ELF-1 (cell line): ENCODE measurements at places on chromosomes 3 and 15.
A peak's percentile ranks its signal among the peaks of the same experiment; 100 is the strongest.

- DNase-seq = peak; percentile 65
Observed at GRCh38 chr3:72446218-72447058, 401.8 kb downstream of the SHQ1 start.

GRCh38 chr15:64343222-64343621, 12.8 kb downstream of the CSNK1G1 start:
- no peak for DNase-seq

- no peak for DNase-seq
Observed at GRCh38 chr15:100711516-100712021, 109.2 kb downstream of the ASB7 start.

- DNase-seq = peak; percentile 75
Observed at GRCh38 chr15:74768771-74769342, 13.0 kb upstream of the CSK start.

DNA sequence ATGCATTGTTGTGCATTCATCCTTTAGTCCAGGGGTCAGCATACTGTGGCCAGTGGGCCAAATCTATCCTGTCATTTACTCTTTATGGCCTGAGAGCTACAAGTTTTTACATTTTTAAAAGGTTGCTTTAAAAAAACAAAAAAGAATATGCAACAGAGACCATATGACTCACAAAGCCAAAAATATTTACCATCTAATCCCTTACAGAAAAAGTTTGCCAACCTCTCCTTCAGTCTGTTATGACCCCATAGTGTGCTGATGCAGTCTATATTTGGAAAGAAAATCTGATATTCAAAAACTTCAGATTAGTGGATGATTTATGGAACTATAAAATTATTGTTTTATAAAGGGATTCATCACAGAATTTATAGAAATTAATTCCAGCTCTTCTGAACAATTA, 237.5 kb upstream of the IL12A start:
- DNase-seq = no peak

DNA sequence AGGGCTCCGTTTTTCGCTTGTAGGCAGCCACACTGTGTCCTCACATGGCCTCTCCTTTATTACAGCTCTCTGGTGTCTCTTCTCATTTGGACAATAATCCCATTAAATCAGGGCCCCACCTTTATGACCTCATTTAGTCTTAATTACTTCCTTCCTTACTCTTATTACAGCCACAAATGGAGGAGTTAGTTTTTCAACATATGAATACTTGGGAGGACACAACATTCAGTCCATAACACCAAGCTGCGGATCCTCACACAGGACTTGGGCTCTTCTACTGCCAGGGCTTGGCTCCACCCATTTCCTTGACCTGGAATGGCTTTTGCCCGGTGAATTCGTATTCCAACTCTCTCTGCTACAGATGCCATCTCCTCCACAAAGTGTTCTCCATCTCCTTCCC, 74.3 kb upstream of the SLC7A14 start:
- no peak for DNase-seq

- DNase-seq = no peak
Observed at GRCh38 chr3:39752019-39752637, 57.3 kb upstream of the MYRIP start.

DNA sequence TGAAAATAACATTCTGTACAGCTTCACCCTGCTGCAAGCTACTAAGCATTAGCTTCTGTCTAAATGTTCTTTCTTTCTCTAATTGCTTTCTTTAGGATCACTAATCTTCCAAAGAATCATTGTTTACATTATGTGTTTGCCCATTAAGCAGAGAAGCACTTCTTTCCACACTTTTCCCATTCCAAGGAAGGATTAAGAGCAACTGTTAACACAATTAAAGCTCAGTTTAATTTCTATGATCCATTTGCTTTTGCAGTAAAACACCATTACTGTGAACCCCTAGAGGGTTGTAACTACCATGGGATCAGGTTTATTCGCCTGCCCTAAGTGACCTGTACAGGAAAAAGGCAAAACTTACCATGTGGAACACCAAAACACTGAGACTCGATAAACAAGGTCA, 125.8 kb upstream of the ZNF385D start:
- DNase-seq = no peak

GRCh38 chr3:159923956-159924355, 64.7 kb upstream of the IL12A start:
- DNase-seq = no peak

GRCh38 chr3:57659004-57659673, 33.7 kb downstream of the DENND6A start:
- DNase-seq = no peak

DNA sequence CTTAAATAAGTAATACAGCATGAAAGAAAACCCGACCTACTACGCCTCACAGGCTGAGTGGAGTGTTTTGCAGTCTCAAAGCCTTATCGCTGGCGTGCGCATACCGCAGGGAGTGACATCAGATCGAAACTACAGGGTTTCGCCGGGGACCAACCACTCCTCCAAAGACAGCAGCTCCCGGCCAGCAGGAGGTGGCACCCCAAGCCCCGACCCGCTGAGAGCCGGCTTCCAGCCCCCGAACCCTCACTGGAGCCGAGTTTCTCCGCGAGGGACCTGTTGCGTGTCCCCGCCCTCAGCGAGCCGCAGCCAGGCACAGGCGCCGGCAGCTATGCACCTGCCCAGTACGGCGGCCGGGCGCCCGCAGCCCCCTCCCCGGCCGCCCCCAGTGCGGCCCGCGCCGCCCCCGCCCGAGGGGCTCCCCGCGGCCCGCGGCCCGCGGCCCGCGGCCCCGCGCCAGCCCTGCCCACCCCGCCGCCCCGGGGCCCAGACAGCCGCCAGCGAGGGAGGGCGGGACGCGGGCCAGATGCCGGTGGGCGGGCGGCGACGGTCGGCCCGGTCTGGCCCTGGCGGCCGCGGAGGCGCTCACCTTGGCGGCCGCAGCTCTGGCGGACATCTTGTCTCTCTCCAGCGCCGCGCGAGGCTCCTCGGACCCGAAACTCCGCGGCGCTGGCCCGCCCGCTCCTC, 710 bp downstream of the TJP1 start:
- DNase-seq = peak; percentile 91

DNA sequence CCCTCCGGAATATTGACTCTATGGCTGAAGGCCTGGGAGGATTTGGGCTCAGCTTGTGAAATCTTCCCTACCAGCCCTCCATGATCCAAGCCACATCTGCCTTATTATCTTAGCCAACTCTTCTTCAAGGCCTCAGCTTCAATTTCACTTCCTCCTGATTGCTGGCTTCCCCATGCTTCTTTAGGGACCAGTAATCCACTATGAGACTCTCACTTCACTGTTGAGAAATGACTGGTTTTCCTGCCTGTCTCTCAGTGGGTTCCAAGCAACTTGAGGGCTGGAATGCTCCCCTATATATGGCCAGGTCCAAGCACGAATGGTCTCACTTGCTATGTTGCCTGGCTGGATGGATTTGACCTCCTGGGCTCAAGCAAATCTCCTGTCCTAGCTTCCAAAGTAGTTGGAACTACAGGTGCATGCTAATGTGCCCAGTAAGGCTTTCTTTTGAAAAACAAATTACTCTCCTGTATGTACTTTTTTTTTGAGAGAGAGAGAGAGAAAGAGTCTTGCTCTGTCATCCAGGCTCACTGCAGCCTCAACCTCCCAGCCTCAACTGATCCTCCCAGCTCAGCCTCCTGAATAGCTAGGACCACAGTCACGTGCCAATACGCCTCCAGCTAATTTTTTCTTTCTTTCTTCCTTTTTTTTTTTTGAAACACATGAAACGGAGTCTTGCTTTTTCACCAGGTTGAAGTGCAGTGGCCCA, 7.9 kb upstream of the PIK3CB start:
- no peak for DNase-seq

DNA sequence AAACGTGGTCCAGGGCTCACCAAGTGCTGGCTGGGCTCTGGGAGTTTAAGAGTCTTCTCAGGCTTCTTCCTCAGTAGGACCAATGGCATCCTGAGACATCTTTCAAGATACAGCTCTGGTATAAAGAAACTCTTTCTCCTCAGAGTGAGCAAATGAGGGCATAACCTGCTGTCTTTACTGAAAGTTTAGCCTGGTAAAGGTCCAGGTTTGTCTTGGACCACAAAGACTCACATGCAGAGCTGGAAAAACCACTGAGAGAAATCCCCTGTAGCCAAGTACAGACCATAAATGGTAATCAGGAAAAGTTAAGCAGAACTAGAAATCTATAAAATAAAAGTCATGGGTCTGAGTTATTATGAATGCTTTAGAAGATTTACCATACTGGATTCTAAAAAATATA, 23.1 kb downstream of the CD47 start:
- DNase-seq = no peak

- no peak for DNase-seq
Observed at GRCh38 chr15:79987569-79987955, 16.6 kb upstream of the BCL2A1 start.

DNA sequence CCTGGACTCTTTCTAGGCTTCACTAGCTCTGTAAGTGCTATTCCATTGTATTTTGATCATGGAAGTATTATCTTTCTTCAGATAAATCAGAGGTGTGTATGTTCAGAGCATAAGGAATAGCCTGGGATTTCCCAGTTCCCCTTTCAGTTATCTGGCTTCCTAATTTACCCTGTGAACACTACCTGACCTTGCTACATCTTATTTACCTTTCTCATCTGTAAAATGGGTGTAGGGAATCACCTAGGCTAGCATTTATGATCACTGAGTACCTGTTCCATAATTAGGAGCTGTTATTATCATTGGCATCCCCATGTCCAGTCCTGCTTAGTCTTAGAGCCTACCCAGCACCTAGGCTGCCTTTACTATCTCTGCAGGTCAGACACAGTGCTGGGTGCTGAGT, 149.3 kb upstream of the NR2F2 start:
- no peak for DNase-seq

GRCh38 chr3:113629584-113630421, 66.6 kb downstream of the USF3 start:
- DNase-seq = peak; percentile 9

DNA sequence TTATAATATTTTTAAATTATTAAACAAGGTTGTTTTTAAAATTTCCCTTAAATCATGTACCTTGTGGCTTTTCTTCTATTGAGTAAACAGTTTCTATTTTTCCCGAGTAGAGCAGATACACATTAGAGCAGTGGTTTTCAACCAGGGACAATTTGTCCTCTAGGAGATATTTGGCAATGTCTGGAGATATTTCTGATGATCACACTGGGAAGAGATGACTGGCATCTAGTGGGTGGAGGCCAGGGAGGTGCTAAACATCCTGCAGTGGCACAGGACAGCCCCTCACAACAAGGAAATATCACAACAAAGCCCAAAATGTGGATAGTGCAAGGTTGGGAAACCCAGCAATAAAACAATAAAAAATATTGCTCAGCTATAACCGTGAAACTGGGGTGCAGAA, 113.0 kb upstream of the PTPRG start:
- DNase-seq = no peak

GRCh38 chr3:140378571-140379340, 299.1 kb upstream of the TRIM42 start:
- no peak for DNase-seq

DNA sequence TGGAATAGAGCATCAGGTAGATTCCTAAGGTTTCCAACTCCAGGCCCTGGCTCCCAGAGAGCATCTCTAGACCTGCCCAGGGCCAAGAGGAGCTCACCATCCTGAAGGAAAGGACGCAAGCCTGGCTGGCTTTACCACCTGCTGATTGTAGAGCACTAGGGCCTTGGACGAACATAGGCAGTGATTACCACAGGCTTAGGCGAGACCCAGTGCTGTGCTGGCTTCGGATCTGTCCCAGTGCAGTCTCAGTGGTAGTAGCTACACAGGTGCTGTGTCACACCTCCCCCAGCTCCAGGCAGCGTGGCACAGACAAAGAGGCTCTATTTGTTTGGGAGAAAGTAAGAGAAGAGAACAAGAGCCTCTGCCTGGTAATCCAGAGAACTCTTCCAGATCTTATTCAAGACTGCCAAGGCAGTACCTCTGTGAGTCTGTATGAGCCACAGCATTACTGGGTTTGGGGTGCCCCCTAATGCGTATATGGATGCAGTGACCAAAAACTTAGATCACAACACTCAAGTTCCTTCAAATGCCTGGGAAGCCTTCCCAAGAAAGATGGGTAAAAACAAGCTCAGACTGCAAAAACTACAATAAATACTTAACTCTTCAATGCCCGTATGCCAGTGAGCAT, 25.4 kb downstream of the ISG20 start:
- DNase-seq = no peak

- DNase-seq = no peak
Observed at GRCh38 chr3:171056528-171056927, 30.0 kb upstream of the SLC2A2 start.

DNA sequence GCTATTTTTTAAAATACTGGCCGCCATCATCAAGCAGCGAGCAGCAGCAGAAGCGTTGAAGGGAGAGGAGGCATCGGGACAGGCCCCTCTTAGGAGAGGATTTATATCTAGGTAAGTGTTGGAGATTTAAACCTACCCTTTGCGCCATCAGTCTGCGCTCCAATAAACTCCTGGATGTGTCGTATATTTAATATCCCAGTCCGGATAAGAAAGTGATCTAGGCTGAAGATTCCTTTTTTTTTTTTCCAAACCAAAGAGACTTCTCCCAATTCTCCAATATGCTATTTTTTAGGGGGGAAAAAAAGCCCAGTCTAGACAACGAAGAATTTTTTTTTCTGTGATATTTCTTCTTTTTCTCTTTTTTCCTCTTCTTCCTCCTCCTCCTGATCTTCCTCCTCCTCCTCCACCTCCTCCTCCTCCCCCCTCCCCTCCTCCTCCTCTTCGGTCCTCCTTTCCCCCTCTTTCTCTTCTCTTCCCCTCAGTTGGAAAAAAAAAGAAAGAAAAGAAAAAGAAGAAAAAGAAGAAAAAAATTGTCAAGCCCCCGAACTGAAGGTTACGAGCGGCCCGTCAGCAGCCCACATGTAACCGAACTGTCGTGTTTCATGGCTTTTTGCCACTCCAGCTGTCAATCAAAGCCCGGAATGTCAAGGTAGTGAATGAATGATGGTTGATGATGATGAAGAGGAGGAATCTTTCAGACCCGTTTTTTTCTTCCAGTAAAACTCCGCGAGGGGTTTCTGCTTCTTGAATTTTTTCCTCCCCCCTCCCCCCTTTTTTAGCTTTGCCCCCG, 835 bp downstream of the MEIS2 start:
- peak; percentile 53 for DNase-seq

DNA sequence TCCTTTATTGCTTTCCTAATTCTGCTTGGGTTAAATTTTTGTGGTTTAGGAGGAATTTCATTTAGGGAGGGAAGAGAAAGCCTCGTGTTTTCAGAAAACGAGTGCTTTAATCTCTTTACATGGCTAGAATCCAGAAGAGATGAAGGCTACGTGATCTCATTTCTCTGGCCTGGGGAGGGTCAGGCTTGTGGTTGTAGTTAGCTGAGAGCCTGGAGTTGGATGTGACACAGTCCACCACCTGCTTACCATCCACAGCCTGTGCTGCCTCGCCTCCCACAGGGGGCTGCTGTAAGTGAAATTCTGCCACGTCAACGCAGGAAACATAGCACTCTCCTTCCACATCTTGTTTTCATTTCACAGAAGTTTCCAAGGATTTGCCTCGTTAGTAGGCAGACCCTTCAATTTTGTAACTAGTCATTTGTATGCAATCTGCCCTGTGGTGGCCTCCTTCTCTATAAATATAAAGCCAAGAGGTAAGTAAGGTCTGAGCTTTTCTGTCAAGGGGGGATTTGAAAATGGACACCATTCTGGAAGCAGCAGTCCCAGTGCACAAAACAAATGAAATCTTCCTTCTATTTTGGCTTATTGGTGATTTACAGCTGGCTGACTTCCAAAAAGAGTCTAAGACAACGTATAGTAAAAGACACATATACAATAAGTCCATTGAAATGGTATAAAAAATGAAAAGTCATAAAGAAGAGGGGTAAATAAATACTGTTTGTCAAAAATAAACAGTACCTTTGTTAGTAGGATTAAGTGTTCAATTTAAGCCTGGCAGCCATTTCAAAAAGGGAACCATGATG, 3.4 kb downstream of the GXYLT2 start:
- DNase-seq = peak; percentile 29
